Activated effector memory CD4-positive, alpha-beta T cell treated with Interleukin-2 at 50 U/mL for 16 hours (primary cell): ENCODE measurements at places on chromosomes 4 and X.

GRCh38 chr4:112860830-112861690 is 188.4 kb upstream of the ANK2 start:
- no peak for DNase-seq

GRCh38 chr4:155011163-155011780 is 197.2 kb upstream of the NPY2R start:
- DNase-seq = no peak

DNA sequence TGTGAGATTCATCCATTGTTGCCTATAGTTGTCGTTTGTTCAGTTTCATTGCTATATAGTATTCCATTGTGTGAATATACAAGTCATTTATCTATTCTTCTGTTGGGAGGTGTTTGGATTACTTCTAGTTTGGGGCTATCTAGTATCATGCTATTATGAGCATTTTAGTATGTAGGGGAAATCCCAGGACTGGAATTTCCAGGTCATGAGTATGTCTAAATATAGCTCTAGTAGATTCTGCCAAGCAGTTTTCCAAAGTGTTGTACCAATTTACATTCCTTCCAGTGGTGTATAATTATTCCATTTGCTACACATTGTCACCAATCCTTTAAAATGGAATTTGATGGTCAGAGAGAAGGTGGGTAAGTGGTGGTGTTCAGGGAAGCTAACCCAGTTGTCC is 30.1 kb downstream of the EGFL6 start:
- no peak for DNase-seq

- DNase-seq = no peak
These were observed 29.2 kb downstream of the NUDT9 start for GRCh38 chr4:87451537-87451936.

DNA sequence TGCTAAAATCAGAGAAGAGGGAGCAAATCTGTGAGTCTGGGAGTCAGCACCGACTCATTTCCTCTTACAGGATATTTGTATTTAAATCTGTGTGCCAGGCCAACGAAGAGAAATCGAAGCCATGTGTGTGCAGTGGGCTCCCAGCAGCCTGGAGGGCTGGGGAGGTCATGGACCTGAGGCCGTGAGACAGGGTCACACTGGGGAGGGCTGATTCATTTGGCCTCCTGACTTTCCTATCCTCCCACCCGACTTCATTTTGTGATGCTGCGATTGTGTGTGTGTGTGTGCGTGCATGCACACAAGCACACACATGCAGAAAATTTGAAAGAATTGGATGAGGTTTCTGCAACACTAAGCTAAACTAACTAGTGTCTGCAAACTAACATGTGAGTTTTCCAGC is 48.7 kb upstream of the STX18 start:
- no peak for DNase-seq

GRCh38 chrX:144335402-144335801 is 451.5 kb downstream of the UBE2NL start:
- no peak for DNase-seq

DNA sequence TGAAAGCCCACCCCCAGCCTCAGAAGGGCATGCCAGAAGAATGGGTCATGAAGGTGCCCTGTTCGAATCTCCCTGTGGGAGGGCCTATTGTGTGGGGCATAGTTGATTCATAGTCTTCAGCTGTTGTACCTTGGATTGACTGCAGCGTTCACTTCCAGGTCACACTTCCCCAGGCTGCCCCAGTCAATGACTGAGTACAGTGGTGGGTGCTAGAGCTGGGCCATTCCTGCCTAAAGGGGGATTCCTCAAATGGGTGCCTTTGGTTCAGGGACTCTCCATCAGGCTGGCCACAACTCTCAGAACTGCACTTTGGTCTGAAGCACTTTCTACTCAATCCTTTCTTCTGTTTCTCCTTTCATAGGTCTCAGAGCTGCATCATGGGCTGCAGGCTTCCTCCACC is 35.0 kb upstream of the RASGEF1B start:
- DNase-seq = no peak

DNA sequence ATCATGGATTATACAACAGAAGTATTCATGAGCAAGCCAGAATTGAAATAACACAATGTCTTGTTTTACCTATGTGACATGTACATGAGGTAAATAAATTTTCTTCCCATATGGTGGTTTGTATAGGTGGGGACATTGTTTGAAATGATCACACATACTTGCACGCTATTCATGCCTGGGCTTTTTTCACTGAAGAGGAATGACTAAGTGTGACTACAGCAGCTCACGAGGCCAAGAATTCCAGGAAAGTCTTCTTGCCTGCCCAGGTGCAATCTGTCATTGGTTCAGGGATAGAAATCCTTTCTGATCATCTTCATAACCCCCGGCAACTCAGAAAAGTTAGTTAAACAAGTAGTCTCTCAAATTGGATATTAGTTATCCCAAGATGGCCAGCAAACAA is 36.3 kb upstream of the AREG start:
- no peak for DNase-seq

GRCh38 chr4:43276321-43276720 is 383.8 kb downstream of the GRXCR1 start:
- no peak for DNase-seq

- no peak for DNase-seq
These were observed 4.8 kb downstream of the BCOR start for GRCh38 chrX:40092808-40093435.
